ENCODE measurements at places on chromosomes 5 and 9. TPM values are rescaled to one million over a fixed set of nuclear protein-coding genes. Genes with fewer than 3 reads are reported as not detected.

DNA sequence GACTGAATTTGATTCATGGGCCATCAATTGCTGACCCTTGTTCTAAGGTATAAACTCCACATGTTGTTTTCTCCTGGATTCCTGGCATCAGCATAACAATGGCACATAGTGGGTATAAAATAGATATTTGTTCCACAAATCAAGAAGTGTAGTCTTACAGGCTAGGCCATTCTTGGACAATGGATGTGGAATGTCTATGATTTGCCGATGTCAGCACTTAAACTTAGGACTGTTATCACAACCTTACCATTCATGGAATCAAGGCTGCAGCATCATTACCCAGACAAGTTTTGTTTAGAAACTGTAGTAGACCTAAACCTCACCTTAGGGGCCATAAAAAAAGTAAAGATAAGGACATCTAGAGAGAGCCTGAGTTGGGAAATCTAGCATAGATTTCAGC lies 680.0 kb downstream of the BRINP1 start:
- no peak for DNase-seq

Gene STING1
- 139 TPM for total RNA-seq

- DNase-seq: no peak
Measured at GRCh38 chr9:136960212-136960937, 8.3 kb downstream of the LCN12 start.

Gene SEMA5A
- total RNA-seq: 1.3 TPM

DNA sequence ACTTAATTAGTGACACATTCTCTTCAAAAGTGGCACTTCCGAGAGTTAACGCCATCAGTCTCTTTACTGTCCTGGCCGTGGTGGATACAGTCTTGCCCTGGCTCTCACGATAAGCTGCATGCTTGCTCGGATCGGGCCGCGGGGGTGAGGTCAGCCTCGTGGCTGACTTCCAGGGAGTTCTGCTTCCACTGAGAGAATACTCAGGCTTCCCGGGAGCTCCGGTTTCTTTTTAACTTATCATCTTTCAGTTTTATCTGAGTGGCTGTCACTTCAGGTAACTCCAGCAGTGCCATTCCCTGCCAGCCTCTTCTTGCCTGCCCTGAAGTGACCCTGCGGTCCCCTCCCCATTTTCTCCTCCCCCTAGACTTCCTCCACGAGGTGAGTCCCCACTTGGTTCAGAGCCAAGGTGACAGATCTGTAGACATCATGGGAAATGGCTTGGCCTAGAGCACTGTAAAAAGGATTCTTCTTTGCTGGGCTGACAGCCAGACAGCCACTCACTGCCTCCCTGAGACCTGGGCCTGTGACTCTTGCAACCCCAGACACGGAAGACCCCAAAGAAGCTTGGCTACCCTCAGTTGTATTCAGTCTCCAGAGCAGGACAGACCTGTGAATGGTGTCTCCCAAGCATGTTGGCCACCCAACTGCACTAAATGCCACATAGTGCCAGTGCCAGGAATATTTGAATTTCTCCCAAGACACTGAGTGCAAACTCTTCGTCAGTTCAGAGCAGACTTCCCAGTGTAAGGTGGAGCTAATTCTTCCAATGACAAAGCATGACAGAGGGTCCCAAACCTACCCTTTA lies 95.1 kb downstream of the DAPK1 start:
- DNase-seq: no peak

DNA sequence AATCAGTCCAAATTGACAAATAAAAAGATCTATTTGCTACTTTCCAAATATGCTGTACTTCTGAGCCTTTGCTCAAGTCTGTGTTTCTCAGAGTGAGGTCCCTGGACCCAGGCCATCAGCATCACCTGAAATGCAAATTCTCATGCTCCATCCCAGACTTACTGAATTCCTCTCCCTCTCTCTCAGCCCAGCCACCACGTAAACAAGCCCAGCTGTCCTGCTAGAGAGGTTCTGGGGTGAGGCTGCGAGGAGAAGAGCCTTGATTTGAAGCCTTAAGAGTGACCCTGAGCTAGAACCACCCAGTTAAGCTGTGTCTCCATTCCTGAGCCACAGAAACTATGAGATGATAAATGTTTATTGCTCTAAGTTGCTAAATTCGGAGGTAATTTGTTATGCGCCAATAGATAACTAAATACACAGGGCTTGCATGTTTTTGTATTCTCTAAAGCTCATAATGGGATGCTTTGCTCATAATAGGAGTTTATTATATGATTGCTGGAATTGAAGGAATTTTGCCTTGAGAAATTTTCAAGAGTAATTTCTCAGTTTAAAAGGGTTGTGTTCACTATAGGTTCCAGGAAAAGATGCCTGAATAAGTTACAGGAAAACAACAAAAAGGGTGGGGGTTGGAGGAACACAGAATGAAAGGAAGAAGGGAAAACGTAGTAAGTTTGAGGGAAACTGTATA lies 98.9 kb upstream of the SPATA31D4 start:
- no peak for DNase-seq

DNA sequence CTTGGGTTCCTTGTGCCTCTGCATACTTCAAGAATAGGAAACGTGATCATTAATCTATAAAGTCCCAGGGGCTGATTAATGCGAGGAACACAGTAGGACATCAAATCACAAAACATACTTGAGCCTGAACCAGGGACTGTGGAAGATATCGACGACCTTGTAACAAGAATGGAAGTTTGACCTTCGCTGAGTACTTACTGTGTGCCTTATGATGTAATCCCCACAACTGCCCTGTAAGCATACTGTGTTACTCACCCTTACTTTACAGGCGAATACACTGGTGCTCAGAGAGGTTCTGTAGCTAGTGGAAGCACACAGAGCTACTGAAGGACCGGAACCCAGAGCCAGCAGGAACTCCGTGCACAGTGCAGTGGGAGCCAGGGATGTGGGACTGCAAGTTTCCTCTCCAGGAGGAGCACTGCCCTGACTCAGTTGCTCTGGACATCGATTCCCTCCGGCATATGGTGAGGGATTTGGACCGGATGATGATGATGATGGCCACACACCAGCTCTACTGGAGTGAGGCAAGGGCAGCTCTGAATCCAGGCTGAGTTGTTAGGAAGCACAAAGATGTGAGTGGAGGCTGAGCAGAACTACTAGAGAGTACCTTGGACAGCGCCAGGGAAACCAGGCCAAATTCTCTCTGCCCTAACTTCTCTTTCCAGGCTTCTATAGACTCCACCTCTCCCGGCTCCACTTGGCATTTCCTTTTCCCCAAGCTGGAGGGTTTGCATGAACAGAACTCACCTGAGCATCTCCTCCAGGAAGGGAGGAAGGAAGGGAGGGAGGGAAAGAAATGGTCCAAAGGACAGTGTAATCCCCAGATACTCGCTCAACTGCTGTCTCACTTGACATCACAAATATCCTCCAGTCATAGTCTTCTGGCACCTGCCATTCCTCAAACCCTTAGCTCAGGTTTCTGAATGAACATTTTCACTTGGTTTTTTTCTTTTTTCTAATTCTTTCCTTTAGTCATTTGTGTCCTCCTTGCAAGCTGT lies 1.5 kb upstream of the GABBR2 start:
- no peak for DNase-seq

DNA sequence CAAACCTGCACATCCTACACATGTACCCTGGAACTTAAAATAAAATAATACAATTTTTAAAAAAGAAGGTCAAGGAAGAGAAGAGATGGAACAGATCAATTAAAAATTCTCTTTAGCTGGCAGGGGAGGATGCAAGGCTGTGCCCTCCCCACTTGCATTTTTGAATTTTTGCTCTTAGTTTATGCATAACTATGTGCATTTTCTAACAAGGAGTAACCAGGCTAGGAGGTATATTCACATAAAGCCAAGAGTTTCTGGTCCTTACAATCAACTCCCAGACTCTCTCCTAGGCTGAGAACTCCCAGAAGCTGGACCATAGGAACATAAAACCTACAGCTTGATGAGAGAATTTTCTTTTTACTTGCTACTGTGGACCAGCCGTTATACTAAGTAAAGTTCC lies 29.8 kb downstream of the CCDC192 start:
- no peak for DNase-seq

Gene F2RL1
- 1.4 TPM for total RNA-seq

DNA sequence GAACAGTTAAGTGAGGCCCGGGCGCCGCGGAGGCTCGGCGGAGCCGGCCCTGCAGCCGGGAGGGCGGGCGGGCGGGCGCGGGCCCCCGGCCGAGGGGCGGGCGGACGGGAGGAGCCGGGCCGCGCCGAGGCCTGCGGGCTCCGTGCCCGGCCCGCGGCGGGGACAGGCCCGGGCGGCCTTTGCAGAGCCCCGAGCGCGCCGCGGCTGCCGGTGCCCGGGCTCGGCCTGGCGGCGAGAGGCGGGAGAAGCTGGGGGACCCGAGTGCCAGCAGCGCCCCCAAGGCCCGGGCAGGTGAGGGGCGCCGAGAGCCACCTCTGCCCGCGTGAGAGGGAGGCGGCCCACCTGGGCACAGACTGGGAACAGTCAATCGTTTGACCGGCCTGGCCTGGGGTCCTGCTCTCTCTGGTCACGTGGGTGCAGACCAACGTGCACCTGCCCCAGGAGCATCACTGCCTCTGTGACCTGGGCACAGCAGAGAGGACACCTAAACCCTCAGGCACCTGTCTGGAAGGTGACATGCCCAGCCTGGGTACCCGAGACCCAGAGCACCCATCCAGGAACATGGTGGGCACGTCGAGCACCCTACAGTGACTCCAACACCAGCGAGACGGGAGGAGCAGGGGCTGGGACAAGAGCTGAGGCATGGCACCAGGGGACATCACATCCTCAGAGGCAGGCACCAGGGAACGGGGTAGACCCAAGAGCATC lies 531 bp downstream of the MVB12B start:
- peak; percentile 31 for DNase-seq

Gene PCDHA9
- not detected for total RNA-seq

- DNase-seq: no peak
Measured at GRCh38 chr9:128022886-128023285, 42.1 kb upstream of the EEIG1 start.

DNA sequence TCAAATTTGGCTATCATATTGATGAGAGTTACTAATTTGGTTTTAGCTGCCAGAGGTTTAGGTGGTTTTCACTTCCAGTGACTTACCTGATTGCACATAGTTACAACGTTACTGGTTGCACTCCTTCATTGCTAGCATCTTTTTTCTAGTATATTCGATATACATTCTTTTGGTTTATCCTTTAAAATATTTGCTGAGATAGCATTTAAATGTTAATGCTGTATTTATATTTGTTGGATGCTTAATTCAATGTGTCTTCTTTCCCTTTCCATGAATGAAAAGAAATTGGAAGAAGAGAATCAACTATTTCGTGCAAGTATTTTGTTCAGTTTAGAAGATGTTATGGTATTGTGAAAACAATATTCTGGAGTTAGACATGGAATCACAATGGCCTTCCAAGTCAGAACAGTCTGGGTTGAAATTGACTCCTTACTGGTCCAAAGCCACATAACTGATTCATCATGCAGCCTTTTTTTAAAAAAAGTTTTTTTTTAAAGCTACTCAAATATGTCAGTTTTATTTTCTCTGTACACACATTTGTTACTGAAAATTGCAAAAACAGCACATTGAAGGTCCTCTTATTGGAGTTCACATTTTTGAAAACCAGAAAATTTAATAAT lies 2.2 kb downstream of the SPIN1 start:
- DNase-seq: no peak

Gene CDH6
- total RNA-seq: not detected

DNA sequence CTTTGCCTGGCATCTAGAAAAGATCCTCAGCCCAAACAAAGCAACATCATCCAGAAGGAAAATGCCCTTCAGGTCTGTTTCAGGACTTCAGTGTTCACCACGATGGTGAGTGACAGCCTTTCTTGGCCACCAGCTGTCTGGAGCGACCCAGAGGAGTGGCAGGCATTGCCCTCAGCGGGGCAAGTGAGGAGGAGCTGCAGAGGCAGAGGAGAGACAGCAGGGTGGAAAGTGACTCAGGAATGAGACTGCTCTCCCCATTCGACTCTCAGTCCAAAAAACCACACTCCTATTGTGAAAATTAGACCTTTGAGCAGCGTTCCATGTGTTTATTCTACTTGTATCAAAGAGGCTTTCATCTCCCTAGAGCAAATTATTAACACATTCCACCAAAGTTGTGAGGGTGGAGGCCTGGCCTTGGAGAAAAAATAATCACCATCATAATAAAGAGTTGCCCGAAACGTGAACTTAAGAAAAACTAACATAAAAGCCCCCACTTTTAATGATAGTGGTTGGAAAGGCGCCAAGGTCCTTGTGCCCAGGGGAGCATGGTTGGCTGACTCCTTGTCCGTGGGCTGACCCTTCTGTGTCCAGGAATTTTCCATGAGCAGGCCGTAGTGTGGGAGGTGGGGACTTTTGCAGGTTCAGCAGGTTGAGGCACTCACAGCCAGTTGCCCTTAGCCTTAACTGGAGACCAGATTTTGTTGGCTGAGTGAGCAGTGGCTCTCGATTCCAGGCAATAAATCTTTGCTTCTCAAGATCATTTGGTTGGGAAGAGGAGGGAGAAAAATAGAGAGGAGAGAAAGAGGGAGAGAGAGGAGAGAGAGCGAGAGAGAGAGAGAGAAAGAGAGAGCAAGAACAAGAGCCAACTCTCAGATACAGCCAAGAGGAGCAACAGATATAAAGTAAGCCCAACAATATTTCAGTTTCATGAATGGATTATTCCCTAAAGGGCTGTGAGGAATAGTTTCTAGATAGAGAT lies 125.9 kb upstream of the ANKRD55 start:
- no peak for DNase-seq

GRCh38 chr9:69223605-69224004 lies 49.5 kb downstream of the TJP2 start:
- no peak for DNase-seq

Gene PCDHB16
- not detected for total RNA-seq

GRCh38 chr9:134171316-134172197 lies 7.2 kb upstream of the RNU6ATAC start:
- no peak for DNase-seq

Gene SPATA31D4
- not detected for total RNA-seq

DNA sequence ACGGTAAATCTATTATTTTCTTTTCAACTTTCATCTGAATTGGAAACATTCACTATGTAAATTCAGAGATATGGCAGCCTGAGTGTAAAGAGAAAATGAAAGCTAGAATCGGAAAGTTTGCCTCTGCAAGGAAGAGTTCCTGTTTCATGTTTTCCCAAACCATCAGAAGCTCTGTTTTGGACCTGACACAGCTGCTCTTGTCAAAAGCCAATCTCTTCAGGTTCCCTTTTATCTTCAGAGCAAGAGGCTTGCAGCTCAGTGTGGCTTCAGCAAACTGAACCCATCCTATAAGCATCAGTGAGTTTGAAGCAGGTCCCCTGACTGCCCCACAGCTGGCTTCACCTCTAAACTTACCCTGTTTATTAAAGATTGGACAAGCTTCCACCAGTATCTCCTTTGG lies 1099.7 kb downstream of the DTWD2 start:
- DNase-seq: no peak

- DNase-seq: no peak
Measured at GRCh38 chr9:131671133-131671520, 68.7 kb downstream of the RAPGEF1 start.

Gene PCDHGA1
- 0.35 TPM for total RNA-seq

- no peak for DNase-seq
Measured at GRCh38 chr5:82909771-82910170, 167.4 kb downstream of the TMEM167A start.

DNA sequence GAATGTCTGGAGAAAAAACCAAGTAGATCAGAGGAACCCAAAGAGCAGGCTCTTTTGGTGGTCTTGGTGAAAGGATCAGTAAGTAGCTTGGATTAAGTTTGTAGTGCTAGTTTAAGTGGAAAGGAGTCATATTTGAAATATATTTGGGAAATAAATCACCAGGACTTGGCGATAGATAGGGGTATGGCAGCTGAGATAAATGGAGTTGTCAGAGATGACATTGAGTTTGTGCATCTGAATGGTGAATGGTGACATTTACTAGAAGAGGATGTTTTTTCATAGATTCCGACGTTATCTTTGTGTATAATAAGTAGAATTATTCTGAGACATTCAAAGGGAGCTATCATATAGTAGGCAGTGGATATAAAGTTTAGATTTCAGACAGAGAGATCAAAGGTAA lies 143.6 kb upstream of the RASGRF2 start:
- DNase-seq: no peak

All from T-cell (primary cell).